Left lobe of liver (tissue), 2 donors: ENCODE measurements at places on chromosomes 16 and 17.

DNA sequence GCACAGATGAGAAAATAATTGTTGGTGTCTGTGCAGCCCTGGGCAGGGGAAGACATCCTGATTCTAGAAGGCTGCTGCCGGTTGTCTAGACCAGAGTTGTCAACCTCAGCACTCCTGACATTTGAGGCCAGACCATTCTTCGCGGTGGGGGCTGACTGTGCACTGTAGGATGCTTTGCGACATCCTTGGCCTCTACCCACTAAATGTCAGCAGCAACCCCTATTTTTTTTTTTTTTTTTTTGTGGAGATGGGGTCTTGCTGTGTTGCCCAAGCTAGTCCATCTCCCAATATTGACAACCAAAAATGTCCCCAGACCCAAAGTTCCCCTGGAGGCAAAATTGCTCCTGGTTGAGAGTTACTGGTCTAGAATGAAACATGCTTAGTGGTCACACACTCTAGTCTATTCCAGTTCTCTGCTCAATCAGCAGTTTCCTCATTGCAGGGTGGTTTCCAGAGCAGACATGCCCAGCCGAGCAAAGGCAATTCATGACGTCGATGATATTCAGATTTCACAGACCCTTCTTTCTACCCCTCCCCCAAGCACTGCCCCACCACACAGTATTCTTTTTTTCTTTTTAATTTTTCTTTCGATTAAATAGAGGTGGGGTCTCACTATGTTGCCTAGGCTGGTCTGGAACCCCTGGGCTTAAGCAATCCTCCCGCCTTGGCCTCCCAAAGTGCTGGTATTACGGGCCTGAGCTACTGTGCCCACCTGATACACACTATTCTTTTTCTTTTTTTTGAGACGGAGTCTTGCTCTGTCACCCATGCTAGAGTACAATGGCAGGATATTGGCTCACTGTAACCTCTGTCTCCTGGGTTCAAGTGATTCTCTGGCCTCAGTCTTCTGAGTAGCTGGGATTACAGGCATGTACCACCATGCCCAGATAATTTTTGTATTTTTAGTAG, 9.0 kb downstream of the C17orf99 start:
- DNase-seq, result no peak

DNA sequence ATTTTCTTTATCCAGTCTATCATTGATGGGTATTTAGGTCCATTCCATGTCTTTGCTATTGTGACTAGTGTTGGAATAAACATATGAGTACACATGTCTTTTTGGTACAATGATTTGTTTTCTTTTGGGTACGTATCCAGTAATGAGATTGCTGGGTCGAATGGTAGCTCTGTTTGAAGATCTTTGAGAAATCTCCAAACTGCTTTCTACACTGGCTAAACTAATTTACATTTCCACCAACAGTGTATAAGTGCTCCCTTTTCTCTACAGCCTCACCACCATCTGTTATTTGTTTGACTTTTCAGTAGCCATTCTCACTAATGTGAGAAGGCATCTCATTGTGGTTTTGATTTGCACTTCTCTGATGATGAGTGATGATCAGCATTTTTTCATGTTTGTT, 103.7 kb downstream of the GOSR1 start:
- no peak for DNase-seq

GRCh38 chr16:23424292-23424958, 28.6 kb downstream of the COG7 start:
- no peak for DNase-seq

DNA sequence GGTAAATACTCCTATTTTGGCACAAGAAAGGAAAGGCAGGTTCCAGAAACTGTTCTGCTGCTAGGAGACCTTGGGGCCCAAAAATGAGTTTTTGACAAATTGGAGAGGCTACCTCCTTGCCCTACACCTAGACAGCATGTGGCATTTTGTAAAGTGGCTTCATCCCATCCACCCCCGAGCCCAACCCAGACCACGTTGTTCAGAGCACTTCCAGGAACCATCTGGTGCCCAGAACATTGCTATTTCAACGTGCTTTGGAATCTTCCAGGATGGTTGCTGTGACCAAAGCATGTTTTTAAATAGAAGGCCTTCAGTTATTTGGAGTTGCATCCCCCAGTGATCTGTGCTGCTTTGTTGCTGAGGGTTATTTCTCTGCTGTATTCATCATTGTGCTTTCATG, 116.3 kb upstream of the TOM1L1 start:
- no peak for DNase-seq

GRCh38 chr17:79921411-79922115, 82.3 kb upstream of the CBX4 start:
- DNase-seq, result no peak

- no peak for DNase-seq
Observed at GRCh38 chr17:33113991-33114370, 122.3 kb downstream of the SPACA3 start.

GRCh38 chr17:27544350-27545131, 86.4 kb upstream of the LGALS9 start:
- no peak for DNase-seq

DNA sequence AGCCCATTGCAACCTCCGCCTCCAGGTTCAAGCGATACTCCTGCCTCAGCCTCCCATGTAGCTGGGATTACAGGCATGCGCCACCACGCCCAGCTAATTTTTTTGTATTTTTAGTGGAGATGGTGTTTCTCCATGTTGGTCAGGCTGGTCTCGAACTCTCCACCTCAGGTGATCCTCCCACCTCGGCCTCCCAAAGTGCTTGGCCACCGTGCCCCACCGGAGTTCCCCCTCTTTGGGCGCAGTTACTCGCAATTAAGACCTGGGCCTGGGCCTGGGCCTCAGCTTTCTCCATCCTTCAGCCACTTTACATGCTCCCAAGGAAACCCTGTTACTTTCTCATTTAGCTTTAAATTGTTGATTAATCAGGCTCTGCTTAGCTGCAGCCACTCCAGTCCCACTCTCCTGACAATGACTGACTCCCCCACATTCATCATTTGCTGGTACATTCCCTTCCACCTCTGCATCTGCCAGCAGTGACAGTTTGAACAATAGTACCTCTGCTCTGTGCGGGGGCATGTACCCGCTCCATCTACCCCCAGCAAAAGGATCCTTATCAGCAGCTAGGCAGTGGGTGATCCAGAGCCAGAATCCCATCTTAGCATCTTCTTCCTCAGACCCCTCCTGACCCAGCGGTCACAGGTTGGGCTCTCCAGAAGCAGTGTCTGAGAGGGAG, 47.2 kb upstream of the SLC47A1 start:
- DNase-seq, result no peak

DNA sequence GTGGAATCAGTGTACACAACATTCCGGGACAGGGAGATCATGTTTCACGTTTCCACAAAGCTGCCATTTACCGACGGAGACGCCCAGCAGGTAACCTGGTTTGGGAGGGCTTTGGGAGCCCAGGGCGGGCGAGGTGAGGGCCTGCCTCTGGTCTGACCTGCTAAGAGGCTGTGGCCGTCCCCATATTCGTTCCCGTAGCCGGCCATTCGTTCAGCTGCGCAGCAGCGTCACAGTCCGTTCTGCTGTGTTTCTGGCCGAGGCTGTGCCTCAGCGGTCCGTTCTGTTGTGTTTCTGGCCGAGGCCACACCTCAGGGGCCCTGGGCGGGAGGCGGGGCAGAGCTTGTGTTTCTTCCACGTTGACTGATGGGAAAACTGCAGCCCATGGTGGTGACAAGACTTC, 68.0 kb downstream of the OR1D5 start:
- DNase-seq, result no peak

- DNase-seq, result no peak
Observed at GRCh38 chr16:1762879-1763520, 8.3 kb downstream of the NME3 start.

DNA sequence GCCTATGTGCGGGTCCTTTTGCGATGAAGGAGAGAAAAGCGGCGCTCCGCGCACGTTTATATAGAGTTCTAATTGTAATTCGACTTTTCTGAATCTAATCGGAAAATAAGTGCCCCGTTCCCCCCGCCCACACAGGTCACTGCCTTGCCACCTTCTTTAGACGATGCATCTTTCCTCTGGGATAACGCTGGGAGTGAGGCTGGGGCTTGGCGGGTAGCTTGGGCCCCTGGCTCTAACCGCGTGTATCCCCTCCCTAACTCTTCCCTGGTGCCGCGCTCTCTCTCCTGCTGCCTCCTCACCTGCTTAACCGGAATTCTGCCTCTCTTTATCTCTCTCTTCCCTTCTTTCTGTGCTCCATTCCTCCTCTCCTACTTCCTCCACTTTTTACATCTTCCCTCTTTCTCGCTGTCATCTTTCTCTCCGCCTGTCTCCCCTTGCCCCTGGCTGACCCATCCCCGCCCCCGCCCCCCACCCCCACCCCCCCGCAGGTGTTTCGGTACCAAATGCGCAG, 2.6 kb downstream of the LHX1 start:
- no peak for DNase-seq
